ENCODE measurements at places on chromosomes 1 and 21.

DNA sequence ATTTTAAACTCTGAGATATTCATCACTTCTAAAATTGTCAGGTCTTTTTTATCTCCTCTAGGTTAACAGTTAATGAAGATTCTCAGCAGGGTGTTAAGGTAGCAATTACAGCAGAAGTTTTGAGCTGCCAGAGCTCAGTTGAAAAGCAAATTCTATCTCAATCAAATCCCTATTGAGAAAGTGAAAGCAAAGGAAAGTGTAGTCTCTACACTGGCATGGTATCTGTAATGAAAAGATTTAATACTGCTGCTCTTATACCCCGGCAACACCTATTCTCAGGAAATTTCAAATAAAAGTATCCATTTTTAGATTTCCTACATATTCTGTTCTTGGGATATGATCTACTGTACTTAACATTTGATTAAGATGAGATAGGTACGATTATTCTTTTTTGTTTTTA is 913.5 kb downstream of the MRPL39 start:
- DNase-seq, result no peak

DNA sequence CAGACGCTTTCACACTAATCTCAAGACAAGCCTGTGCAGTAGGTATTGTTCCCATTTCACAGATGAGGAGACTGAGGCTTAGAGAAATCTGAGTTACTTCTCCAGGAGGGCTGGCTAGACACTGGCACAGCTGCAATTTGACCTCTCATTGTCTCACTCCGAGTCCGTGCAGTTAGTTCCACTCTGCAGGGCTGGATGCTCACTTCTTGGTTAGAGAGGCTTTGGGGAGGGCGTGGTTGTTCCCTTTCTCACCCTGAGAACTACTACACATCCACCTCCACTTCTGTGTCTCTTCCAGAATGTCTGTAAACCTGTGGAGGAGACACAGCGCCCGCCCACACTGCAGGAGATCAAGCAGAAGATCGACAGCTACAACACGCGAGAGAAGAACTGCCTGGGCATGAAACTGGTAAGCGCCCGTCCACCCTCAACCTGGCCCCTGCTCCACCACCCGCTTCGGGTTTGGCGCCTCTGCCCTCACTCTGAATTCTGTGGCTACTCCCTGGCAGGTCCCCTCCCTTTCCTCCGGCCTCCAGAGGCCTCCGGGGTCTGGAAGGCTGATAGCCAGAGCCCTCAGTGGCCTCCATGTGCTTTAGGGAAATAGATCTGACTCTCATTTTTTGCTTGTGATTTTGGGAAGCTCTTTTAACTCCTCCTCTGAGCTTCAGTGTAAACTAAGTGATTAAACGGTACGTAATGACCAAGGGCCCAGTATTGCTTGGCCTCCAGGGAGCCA is 29.1 kb downstream of the EIF2D start:
- no peak for DNase-seq

DNA sequence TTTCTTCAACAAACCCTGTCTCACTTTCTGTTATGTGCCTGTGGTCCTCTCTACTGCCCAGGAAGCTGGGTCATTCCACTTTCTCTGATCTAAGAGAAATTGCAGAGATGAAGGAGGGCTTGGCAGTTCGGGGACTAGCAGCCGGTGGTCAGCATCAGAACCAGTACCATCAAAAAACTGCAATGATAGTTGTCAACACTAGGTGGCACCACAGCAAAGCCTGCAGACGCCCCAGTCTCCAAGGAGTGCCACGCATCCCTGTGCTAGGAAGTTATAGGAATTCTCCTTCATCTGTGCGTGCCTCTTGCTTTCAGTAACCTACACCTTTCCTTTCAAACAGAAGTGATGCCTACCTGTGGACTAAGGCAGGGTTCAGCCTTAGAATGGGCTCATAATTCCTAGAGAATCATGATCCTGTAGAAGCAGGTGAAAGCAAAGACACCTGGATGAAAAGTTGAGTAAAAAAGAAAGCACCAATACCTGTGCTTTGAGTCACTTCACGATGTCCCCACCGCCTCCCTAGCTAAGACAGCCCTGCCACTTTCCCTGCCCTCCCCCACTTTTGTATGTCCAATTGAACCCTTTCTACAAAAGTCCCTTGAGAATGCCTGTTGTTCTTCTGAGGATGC is 129.2 kb downstream of the ADAMTS1 start:
- peak; percentile 10 for DNase-seq

- no peak for DNase-seq
These were observed 69.2 kb downstream of the UBE4B start for GRCh38 chr1:10101929-10102328.
